ENCODE measurements at places on chromosomes 4 and X.

DNA sequence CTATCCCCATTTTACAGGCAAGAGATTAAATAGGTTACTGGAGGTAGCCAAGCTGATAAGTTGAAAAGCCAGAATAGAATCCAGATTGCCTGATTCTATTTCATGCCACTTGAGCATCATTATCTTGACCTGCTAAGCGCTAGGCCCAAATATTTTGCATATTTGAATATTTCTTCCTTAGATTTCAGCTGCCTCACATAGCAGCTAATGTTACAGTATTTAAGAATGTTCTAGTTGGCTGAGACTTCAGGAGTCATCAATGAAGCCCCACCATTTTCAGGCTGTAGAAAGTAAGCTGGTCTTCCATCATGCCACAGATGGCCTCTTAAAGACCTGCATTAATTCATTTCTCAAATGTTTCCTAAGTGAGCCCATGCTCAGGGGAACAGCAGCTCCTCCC lies 121.4 kb downstream of the SHROOM3 start:
- DNase-seq, result no peak

DNA sequence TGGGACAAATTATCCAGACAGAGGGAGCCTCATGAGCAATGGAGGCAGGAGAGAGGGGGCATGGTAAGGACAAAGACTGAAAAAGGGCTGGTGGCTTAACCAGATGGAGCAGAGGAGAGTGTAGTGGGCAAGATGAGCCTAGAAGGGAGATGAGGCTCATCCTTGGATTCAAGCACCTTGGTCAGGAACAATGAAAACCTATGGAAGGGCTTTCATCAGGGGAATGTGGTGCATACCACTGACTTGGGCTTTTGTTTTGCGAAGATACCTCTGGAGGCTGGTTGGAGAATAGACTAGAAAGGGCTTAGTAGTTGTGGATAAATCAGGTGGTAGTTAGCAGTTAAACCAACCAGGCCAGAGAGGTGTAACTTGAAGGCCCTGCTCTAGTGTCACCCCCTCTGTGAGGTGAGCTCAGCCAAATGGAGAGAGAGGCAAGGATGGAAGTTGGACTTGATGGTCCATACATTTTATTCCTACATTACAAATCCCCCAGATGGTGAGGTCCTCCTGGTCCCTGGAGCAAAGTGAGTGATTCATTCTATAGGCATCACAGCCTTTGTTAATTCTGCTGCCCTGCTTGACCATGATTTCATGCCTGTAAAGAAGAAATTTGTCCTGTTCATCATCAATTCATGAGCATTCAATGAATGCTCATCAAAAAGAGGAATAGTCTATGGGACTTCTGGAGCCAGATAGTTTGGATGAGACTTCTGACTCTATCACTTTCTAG lies 264.8 kb upstream of the IGFBP7 start:
- no peak for DNase-seq

- DNase-seq, result no peak
These were observed at the start of gene ASB5 for GRCh38 chr4:176268963-176269362. ASB5 (minus strand) TSS chr4:176269222; CDS start chr4:176269108, 114 bp downstream.

DNA sequence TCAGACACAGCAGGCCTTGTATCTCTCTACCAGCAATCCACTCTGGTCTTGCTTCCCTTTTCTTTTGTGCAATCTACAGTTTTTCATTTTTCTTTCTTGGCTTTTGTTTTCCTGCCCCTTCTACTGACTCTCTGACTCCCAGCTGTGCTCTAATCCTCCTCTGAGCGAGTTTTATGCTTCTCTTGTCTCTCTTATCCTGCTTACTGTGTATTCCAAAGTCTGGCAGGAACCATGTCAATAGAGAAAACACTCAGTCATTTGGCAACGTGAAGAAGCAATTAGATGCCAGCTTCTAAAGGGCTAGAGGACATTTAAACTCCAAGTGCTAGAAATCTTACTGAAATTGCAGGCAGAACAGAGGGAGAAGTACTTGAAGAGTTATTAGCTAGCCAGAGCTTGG lies 984.6 kb upstream of the TENM3 start:
- no peak for DNase-seq

- DNase-seq, result no peak
These were observed 277.1 kb downstream of the GRID2 start for GRCh38 chr4:92580816-92581215.

DNA sequence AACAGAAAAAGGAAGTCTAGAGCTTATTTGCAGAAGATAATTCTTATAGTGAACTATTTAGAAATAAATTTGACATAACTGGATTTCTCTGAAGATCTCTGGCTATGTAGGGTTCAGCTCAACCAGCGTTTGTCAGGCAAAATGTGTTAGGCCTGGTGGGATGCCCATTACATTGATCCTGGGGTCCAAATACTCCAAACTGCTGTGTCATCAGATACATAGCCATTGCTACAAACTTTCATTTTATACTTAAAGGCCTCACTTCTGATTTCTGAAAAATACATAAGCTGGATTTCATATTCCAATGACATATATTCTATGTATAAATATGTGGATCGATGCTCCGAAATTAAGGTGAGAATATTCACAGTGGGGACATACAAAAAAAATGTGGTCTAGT lies 1958.9 kb upstream of the TENM3 start:
- no peak for DNase-seq

- no peak for DNase-seq
These were observed 24.1 kb downstream of the SOX3 start for GRCh38 chrX:140480765-140481164.

DNA sequence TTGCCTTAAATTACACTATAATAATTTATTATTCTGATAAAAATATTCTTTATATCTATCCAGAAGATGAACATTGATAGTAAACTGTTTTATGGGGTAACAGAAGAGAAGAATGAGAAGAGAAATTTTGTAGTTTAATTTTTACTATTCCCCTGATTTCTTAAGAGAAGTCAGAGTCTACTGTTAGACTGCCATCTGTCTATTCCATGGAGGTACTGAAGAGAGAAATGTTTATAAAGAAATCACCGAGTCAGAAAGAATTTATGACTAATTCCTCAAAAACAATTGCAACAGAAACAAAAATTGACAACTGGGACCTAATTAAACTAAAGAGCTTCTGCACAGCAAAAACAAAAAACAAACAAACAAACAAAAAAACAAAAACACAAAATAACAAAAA lies 149.9 kb downstream of the FGF16 start:
- DNase-seq, result no peak

DNA sequence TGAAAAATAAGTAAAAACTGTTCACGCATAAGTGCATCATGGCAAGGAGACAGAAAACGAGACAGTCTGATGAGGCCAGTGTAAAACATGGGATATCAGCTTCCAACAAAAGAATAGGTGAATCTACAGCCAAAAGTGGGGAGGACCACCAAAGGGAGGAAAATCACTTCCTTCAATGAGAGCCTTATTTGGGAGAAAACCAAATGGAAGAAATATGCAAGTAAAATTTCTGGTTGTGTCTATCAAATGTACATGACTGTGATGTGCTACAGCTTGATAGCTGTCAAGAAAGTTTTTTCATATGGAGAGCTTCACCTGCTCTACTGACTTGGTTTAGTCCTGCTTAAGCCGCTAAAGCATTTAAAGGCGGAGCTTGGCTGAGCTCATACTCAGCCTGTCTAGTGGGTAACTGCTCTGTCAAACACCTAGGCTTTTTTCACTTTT lies 66.2 kb downstream of the MAGEA1 start:
- DNase-seq, result no peak

GRCh38 chr4:88963817-88964216 lies 93.2 kb downstream of the FAM13A start:
- DNase-seq, result no peak
